Activated CD8-positive, alpha-beta memory T cell treated with anti-CD3 and anti-CD28 coated beads for 1 hour (primary cell): ENCODE measurements at places on chromosomes 4 and X.

DNA sequence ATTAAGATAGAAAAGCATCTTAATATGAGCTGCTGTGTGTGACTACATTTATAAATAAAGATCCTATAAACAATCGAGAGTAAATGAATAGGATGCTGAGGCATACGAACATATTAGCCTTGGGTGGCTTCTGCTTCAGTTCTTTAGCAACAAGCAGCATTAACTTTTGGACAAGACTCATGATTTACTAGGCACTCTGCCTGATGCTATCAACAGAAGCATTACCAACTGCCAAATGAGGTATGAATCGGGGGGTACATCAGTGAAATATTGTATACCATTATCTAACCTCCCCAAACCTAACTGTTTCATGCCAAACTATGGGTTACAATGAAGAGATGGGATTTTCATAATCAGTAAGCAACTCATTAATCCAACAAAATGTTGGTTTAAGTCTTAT, 113.1 kb downstream of the RAB28 start:
- DNase-seq = no peak

- DNase-seq = no peak
Measured at GRCh38 chr4:5758741-5759140, 47.7 kb downstream of the EVC start.

DNA sequence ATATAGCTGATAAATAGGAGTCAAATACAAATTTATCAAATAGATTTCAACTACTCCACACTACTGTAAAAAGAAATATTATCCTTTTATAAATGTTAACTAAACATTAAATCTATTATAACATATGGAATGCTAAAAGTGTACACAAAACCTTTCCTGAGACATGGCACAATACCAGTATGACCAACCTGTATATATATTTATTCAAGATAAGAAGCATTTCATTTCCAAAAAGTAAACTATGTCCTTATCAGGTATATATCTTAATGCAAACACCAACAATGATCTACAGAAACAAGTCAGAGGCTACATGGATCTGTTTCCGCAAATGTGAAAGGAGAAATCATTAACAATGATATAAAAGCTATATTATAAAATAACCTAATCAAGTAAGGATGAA, 37.8 kb downstream of the WNK3 start:
- DNase-seq = no peak

GRCh38 chr4:105725623-105726022, 17.0 kb downstream of the GSTCD start:
- no peak for DNase-seq

- DNase-seq = no peak
Measured at GRCh38 chrX:122188751-122189150, 995.3 kb upstream of the GRIA3 start.

DNA sequence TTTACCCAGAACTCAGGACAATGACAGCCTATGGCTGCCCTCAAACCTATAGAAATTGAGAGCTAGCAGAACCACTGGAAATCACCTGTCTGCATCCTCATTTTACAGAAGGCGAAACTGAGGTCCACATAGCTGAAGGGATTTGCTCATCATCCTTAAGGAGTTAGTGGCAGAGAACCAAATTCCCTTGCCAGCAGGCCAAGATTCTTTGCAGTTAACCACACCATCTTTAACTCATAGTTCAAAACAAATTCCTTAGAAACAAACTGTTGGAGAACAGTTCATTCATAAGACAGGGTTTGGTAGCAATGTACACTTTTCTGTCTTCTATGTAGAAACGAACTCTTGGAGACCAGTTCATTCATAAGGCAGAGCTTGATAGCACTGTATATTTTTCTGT, 37.9 kb upstream of the RAP2C start:
- no peak for DNase-seq

- no peak for DNase-seq
Measured at GRCh38 chrX:13051167-13051528, 6.7 kb upstream of the FAM9C start.

GRCh38 chr4:11312389-11312788, 116.3 kb downstream of the HS3ST1 start:
- no peak for DNase-seq

DNA sequence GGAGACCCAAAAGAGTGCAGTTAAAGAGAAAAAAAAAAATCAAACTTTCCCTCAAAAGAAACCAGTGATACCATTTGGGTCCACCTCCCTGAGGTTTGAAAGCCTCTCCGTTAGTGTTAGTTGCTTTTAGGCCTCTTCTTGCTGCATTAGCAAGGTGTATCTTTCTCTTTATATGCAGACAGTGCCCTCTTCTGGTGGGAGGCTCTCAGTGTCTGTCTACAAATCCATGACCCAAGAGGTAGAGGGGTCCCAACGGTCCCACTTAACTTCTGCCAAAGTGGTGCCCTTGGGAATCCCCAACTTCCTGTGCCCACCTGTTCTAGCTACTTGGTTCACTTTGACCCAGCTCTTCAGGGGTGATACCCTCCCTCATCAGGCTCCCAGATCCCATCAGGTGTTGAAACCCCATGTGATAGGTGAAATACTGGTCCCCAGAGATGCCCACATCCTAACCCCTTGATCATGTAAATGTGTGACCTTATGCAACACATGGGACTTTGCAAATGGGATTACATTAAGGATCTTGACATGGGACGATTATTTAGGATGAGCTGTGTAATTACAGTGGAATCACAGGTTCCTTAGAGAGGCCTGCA, 63.7 kb upstream of the CD99 start:
- no peak for DNase-seq

DNA sequence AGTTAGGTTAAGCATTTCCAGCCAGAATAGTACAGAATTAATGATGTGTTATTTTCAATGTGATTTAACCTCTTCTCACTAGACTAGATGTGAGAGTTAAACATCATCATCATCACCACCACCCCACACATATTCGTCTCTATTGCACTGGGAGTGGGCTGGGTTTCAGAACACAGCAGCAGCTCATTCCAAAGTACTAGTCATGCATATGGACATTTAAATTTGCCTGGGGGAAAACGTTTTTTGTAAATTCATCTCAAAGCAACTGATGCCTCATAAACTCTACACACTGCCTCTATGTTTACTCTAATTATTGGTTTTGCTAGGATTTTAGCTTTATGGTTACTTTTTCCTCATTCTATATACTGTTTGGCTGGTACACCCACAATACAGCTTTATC, 509.1 kb downstream of the PPP4R3C start:
- DNase-seq = no peak

DNA sequence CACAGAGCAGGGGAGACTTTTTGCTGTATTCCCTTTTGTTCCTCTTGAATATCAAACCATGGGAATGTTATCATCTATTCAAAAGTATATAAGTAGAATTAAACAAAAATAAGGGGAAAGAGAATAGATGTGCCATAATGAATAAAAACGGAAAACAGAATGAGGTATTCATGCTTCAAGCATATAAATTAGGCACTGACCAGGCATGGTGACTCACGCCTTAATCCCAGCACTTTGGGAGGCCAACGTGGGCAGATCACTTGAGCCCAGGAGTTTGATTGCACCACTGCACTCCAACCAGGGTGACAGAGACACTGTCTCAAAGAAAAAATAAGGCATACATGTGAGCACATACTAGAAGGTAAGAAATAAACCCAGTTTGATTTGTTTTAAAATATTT, 16.3 kb upstream of the NEUROG2 start:
- DNase-seq = no peak
